ENCODE measurements at places on chromosomes 4 and X.

GRCh38 chr4:8127051-8127826 lies 31.4 kb downstream of the ABLIM2 start:
- no peak for DNase-seq

GRCh38 chr4:140019619-140020347 lies 134.2 kb downstream of the MAML3 start:
- DNase-seq, result no peak

DNA sequence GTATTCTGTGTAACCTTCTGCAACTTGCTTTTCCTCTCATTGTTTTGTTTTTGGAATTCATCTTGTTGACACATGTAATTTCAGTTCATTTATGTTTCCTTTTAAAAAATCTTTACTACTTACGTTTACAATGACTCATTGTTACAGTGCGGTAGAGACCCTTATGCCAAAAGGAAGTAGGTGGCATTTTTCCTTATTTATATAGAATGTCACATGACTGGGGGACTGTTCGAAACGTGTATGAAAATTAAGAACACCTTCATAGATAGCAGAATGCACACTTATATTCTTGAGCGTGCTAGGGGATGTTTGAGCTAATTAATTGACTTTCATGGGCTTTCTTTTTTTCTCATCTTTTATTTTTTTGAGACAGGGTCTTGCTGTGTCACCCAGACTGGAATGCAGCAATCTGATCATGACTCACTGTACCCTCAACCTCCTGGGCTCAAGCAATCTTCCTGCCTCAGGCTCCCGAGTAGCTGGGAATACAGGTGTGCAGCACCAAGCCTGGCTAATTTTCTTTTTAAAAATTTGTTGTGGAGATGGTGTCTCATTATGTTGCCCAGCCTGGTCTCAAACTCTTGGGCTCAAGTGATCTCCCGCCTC lies 7.3 kb downstream of the REPS2 start:
- DNase-seq, result no peak

- DNase-seq, result no peak
Observed at GRCh38 chr4:73772363-73772762, 32.0 kb downstream of the CXCL8 start.

DNA sequence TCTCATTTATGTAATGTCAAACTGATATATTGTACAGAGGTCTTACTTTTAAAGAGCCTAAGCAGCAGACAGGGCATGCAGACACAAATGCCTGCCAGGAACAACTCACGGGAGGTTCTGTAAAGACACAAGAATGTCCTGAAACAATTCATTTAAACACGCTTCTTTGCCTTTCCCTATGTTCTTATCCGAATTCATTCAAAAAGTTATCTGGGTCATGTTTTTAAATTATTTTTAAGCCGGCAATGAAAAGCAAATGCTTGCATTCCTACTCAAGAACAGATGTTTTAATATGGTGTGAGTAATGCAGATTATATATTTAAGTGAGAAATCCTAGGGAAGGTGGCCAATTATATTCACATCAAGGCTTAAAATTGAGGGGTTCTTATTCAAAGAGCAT lies 192.6 kb downstream of the PDGFC start:
- DNase-seq, result no peak

GRCh38 chrX:136322064-136322463 lies 21.3 kb downstream of the ADGRG4 start:
- DNase-seq, result no peak

- no peak for DNase-seq
Observed at GRCh38 chr4:53994382-53995102, 69.9 kb downstream of the CHIC2 start.

DNA sequence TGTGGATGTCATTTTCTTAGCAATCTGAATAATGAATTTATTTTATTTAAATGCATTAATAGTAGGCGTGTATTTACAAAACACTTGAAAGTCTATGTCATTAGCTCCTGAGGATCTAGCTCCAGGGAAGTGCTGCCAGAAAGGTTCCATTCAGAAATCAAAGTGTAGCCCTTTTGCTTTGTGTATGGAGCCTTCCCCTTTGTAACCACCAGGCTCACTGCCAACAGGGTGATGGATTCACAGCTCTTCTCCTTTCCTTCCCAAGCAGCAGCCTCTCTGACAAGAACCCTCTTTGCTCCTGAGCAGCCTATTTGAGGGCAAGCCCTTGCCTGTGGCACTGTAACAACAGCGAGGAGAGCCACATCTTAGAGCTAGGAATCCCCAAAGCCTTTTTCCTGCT lies 286.0 kb upstream of the RASGEF1B start:
- no peak for DNase-seq

- no peak for DNase-seq
Observed at GRCh38 chr4:21410372-21410771, 538.2 kb downstream of the KCNIP4 start.

DNA sequence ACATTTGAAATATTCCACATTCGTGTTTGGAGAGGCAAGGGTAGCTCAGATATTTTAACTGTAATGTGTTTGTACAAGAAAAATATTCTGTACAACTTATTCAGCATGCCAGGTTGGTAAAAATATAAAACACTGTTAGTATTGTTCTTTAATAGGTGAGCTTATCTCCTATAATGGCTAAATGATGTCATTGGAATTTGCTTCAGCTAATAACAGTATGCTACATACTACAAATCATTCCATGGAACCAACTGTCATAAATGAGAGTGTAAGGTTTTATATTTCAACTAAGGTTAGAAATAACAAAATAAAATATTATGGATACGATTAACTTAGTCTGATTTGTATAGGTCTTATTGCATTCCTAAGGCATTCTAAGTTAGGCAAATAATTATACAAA lies 206.6 kb downstream of the ADGRL3 start:
- DNase-seq, result no peak

DNA sequence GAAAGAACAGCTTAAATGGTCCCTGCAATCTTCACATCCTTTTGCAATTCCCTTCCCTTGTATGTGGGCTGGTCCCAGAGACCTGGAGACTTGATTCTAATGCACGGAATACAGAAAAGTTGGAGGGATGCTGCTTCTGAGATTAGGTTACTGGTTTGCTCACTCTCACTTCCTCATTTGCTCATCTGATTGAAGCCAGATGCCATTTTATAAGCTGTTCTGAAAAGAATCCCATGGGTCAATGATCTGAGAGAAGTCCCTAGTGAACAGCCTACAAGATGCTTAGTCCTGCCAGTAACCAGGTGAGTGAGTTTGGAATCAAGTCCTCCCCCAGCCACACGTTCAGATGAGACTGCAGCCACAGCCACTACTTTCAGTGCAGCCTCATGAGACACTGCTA lies 35.9 kb downstream of the MAGEA1 start:
- no peak for DNase-seq

- DNase-seq, result no peak
Observed at GRCh38 chr4:171473155-171473554, 340.0 kb upstream of the GALNTL6 start.

All from vagina (tissue), 2 donors.